Muscle of leg (tissue), 16 donors: ENCODE measurements at places on chromosomes 3 and 15. TPM values are rescaled to one million over a fixed set of nuclear protein-coding genes. Genes with fewer than 3 reads are reported as not detected.

DNA sequence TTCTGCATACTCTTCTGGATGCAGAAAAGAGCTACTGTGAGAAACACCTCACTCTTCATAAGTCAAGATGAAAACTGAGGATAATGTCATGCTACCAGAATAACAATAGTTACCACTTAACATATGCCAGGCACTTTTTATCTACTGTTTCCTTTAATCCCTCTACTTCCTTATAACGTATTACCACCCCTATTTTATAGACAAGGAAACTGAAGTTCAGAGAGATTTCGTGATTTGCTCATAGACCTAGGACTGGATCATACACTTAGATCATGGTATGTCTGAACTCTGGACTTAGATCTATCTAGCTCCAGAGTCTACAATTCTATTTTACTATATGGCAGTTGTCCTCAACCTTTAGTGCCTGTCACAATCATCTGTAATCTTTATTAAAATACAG, 155.7 kb upstream of the TSPAN3 start:
- DNase-seq: no peak
- no peak overlapping the region for H3K27ac ChIP-seq
- no peaks in the 10 kb centered on the region for H3K27me3 ChIP-seq
- no peaks in the 10 kb centered on the region for H3K36me3 ChIP-seq
- H3K4me3 ChIP-seq: no peak overlapping the region

GRCh38 chr15:40787344-40787841, 17.6 kb downstream of the C15orf62 start:
- peaks cover 12% of the 10 kb centered on the region for H3K36me3 ChIP-seq
- no peak overlapping the region for H3K4me3 ChIP-seq
- peaks cover 2% of the 10 kb centered on the region for H3K4me1 ChIP-seq
- no peak overlapping the region for H3K27ac ChIP-seq

DNA sequence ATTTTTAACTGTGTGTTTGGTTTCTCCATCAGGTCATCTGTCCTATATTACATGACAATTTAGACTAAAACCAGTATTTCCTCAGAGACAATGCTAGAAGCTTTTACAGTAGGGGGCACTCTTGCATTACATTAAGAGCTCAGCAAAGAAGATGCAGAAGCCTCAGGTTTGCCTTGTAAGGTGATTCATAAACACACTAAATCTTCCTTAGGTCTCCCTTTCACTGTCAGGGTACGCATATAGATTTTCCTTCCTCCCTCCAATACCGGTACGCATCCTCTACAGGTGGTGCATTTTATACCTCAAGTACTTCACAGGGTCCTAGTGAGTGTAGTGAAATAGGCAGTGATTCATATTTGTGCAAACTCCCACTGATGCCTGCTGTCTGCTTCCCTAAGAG, 46.5 kb downstream of the CD86 start:
- no peaks in the 10 kb centered on the region for H3K36me3 ChIP-seq
- no peaks in the 10 kb centered on the region for H3K27me3 ChIP-seq
- no peak overlapping the region for H3K27ac ChIP-seq
- peaks cover 3% of the 10 kb centered on the region for H3K4me1 ChIP-seq
- DNase-seq: peak; percentile 37

DNA sequence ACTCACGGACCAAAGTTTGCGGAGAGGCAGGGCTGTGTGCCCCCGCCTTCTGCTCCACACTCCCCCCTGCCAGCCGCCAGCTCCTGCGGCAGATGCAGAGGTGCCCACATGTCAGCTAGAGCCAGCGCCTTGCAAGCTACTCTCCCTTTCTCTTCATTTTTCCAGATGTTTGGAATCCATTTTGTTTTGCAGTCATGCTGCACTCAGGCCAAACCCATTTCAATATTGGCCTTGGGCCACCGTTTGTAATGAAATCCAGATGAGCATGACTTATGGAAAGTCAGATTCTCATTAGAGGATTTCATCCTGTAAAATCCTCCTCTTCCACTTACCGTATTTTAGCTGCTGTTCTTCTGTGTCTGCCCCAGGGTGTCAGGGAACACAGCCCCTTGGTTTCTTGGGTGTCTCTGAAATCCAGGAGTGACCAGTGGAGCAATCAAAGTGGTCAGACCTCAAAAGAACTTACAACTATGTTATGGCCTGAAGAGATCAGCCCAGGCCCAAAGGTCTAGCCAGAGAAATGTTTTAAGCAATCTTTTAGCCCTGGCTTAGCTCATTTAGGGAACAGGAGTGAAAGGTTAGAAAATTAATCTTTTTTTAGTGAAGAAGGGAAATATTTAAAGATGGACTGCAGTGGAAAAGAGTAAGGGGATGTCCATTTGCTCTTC, 65.8 kb downstream of the AAGAB start:
- H3K36me3 ChIP-seq: peaks cover 58% of the 10 kb centered on the region
- DNase-seq: peak; percentile 98
- peaks cover 75% of the 10 kb centered on the region for H3K4me1 ChIP-seq
- no peak overlapping the region for H3K4me3 ChIP-seq
- H3K27ac ChIP-seq: peak overlapping the region; percentile 99

DNA sequence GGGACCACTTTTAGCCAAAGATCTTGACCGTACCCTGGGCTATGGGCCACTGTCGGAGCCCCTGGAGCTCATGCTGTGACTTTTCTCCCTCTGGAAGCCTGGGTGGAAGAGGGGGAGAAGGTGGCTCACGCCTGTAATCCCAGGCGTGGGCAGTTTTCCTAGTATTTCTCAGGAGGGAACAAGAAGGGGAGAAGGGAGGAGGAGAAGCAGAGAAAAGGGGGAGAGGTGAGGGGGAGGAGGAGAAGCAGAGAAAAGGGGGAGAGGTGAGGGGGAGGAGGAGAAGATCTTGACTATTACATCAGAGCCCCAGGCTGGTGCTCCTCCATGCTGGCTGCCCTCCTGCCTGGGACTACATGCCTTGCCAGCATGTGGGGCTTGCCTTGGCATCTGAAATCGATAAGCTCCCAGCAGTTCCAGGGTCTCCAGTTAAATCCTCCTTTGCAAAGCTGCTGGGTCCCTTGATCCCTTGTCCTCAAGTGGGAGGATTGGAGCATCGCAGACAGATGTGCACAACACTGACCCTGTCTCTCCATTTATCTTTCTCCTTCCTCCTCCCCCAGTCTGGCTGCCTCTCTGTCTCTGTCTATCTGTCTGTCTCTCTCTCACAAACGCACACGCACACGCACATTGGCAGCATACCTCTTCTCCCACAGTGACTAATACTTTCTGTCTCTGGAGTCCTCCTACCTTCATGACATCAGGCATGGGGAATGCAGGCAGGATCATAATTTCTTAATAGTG, 41.6 kb downstream of the MRAS start:
- DNase-seq: no peak
- peaks cover 6% of the 10 kb centered on the region for H3K4me1 ChIP-seq
- H3K36me3 ChIP-seq: no peaks in the 10 kb centered on the region

AMIGO3 gene
- 1.2 TPM for total RNA-seq

PCBP4 gene
- total RNA-seq: 48.0 TPM

GRAMD1C gene
- total RNA-seq: 1.3 TPM

FAM107A gene
- total RNA-seq: 0.84 TPM

ARGFX gene
- total RNA-seq: not detected
